CD4-positive, alpha-beta T cell treated with Interleukin-15 for 4 hours (primary cell): ENCODE measurements at places on chromosomes 1 and 21.

DNA sequence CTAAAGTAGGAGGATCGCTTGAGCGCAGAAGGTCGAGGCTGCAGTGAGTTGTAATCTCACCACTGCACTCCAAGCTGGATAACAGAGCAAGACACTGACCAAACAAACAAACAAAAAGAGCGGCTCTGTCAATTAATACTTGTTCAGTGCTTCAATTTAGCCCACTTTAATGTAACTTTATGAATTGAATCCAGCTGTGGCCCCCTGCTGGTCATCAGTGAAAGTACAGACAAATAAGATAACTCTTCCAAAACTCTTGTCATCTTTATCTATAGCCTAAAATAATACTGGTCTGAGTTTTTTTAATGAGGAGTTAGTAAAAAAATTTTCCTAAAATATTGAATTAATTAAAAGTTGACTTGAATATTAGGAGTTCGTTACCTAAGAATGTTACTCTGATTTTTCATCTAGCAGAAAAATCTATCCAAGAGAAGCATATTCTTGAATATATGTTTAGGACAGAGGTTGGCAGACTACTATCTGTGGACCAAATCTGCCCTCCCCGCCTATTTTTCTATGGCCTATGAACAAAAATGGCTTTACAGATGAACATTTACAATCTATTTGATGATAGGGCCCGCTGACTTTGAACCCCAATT lies 26.1 kb downstream of the ATP5PF start:
- DNase-seq, result peak; percentile 67

DNA sequence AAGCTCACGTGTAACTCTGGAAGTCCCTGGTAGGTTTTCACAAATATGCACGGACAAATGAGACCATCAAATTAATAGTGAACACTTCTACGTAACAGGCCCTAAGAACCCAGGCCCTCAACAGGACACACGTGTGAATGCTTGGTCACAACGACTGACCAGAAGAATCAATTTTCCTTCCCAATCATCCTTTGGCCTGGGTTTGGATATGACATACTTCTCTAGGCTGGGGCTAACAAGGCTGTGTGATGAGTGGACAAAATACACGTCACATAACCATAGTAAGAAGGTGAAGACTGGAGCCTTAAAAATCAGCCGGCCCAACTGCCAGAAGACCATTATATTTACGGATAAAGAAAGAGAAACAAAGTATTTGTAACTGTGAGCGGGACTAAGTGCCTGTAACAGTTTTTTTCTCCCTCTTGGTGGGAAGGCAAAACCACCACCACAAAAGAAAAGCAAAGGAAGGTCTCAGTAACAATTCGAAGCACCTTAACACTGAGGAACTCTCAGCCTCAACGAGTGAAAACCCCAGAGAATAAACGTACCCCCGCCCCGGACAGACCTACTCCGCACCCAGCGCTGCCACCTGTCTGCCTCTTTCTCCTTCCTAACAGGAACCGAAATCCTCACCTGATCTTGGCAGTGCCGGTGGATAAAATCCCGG lies 450 bp downstream of the SDE2 start:
- no peak for DNase-seq

DNA sequence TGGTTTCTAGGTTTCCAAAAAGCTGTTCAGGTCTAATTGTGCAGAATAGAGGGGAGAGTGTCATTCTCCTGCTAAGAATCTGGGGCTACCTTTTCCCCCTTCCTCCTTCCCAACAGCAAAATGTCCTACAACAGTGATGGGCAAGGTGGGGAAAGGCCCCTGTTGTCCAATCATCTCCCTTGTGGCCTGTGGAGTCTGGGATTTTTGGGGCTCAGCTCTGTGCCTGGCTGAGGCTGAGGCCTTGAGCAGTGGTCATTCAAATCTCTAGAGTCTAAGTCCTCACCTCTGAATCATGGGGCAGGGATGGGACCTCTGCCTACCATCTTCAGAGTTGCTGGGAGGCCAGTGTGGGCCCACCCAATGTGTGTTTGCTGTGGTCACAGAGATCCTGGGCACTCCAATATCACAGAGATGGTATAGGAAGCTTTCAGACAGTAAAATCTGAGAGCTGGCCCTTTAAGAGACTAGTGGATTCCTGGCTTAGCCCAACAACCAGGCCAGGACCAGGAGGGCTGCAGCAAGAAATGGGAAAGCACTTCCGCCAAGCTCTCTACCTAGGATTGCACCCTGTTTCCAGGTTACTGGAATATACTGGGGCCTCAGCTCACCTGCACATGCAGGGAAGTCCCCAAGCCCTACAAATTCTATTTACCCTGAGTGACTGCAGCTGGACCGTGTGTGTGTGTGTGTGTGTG lies 28.5 kb upstream of the TENT5C start:
- no peak for DNase-seq

DNA sequence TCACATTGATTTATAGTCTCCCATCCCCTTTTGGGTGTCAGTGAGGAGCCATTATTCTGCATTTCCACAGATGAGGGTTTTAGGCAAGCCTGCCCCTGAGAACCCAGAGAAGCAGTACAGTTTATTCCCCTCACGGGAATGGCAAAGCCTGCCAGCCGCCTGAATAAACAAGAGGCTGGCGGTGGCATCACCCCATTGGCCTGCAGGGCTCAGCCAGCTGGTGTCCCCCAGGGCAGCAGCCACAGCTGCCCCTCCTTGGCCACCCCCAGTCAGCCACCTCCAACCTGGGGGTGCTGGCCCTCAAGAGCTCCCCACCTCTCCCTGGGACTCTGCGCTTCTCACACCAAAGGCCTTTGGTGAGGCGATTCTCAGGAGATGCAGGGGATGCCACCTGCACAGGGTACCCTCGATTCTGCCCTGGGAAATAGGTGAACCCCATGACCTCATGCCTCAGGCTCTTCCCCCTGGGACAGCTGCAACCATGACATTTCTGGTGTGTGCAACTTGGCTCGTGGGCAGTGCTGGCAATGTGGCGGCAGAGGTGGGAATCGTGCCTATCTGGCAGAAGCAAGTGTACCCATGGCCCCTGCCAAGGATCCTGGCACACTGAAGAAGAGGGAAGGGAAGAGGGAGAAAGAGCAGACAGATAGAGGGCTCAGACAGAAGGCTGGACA lies 14.0 kb downstream of the OLFML2B start:
- DNase-seq, result no peak

GRCh38 chr1:45378184-45378583 lies 37.9 kb upstream of the MUTYH start:
- DNase-seq, result no peak

GRCh38 chr21:31594726-31595125 lies 64.8 kb upstream of the SOD1 start:
- DNase-seq, result no peak

DNA sequence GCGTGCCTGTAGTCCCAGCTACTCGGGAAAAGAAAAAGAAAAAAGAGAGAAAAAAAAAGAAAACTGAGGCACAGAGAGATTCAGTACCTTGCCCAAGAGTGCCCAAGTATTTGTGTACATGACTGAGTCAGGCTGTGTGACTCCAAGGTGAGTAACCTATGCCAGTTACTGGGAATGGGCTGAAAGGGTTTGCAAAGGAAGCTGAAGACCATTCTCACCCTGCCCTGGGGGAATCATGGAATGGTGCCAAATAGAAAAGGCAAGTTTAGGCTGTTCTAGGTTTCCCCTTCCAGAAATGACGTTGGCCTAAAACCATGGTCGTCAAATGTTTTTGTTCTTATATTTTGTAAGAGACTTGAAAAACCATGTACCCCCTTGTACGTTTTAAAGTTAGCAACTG lies 37.9 kb upstream of the LRIG2 start:
- DNase-seq, result no peak

DNA sequence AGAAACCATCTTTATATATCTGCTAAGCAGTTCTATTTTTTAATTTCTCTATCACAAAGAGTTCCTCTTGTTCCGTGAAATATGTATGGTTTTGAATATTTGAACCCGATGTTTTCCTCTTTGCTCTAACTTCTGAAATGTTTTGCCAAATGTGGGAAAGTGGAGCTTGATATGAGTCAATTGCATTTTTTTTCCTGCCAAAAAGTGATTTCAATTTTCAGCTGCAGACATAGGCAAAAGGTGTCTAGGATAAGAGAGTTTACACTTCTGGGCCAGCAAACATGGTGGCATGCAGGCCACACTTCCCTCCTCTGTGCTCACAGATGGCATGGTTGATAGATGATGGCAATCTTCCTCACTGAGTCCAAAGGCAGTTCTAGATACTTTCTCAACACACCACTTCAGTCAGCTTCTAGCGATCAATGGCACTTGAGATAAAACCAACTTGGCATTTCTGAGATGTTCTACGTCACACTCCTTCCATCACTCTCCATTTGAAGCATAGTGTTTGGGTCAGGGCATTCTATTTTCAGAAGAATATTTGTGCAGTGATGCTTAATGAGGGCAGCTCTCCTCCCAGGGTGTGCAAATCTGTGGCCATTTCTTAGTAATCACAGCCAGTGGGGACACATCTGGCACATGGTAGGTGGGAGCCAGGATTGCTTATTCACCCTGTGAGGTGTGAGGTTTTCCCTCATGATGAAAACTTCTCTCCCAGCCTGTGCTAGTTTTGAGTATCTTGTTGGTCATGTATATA lies 54.4 kb upstream of the SCAF4 start:
- DNase-seq, result no peak

GRCh38 chr1:26029864-26030481 lies 8.4 kb downstream of the EXTL1 start:
- no peak for DNase-seq

- no peak for DNase-seq
Measured at GRCh38 chr1:117581391-117581943, 24.4 kb upstream of the TENT5C start.

- no peak for DNase-seq
Measured at GRCh38 chr1:226381226-226381998, 26.5 kb downstream of the PARP1 start.

DNA sequence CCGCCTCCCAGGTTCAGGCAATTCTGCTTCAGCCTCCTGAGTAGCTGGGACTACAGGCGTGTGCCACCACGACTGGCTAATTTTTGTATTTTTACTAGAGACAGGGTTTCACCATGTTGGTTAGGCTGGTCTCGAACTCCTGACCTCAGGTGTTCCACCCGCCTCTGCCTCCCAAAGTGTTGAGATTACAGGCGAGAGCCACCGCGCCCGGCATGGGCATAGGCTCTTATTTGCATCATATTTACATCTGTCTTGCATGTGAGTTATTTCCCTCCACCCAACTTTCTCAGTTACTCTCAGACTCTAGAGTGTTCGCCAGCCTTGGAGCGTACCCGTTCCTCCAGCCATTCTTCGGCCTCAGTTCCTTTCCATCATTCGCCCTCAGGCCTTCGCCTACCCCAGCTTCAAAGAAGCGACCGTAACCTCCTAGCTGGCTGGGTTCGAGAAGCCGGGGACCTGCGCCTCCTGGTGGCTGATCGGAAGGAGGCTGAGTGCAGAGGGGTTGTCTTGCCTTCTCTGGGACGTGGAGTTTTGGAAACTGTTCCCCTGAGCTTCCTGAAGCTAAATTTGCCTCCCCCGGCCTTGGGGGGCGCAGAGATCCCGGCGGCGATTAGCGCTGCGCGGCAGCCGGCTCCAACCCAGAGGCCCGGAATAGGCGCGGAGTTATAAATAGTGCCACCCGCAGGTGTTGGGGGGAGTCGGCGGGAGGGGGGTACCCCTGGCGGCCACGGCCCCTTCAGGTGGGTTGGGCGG lies 3.6 kb upstream of the ZBTB7B start:
- DNase-seq, result peak; percentile 74

DNA sequence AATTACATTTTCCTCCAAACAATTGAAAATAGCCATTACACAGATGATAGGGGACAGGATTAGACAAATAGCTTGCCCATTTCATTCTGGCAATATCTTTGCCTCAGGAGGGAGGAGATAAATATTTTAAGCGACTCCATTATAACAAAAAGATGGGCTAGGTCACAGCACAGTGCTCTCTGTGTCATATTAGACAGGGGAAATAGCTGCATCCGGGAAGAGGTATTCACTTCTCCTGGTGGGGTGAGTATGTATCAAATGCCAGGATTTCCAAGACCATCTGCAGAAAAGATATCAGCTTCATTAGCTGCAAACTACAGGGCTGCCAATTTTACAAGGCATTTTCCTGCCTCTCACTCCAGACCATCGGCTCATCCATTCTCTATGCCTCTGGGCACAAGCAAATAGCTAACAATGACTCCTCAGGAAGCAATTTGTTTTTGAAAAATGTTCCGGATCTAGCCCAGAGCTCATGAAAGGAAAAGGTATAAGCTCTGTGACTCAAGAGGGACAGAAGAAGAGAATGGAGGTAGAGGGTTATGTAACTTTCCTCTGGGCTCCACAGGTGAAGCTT lies 41.9 kb upstream of the ANGPTL7 start:
- DNase-seq, result no peak

DNA sequence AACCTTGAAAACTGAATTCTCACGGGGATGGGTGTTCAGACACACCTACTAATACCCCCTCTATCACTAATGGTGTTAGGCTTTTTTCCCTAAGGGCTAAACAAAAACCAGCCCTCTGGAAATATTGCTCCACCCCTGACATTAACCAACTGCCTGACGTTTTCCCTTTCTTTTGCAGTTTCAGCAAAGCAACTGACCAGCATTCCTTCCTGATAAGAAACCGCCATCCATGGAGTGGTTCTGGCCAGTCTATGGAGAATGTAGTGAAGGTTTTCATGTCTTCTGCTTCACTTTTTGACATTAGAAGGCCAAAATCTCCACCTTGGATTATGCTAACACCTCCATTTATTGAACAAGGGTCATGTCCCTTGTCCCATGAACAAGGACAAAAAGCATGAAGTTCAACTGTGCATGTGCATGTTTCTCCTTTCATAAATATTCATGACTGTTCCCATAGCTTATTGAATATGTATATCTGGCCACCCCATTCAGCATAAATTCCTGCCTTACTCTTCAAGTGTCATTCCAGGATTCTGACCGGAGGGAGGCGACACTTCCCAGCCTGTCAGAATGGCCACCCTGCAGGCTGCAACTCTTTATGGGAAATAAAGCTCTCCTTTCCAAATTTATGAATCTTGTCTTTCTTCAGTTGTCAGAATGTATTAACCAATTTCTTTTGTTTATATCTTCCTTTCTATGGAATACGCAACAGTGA lies 314.3 kb downstream of the HHIPL2 start:
- no peak for DNase-seq

- no peak for DNase-seq
Measured at GRCh38 chr1:109975718-109976117, 8.8 kb upstream of the AHCYL1 start.

DNA sequence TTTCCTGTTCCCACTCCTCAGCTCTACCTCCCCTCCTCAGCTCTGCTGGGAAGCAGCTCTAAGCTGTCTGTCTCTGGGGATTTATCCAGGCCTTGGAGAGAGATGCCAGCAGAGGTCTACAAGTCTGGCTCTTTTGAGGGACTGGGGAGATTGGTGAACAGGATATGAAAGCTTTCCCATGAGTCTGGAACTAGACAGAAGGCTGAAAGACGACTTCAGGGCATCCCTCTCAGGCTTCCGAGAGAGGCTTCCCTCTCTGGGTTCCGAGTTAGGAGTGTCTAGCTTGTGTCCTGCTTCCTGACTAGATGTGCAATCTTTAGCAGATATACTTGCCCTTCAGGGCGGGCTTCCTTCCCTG lies 733 bp downstream of the TMEM35B start:
- no peak for DNase-seq

DNA sequence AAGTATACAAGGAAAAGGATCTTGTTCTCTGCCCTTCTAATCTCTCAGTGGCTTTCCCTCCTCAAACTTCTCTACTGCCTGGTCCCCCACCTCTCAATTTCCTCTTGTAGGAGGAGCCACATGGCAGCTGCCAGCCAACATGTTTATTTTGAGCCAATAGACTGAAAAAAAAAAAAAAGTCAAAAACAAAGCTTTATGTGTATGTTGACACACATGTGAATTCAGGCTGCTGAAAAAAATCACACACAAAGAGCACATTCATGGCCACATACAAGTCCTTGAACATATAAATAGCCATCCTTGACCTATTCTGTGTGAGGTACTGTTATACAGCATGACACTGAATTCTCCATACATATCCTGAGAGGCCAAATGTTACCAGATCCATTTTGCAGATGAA lies 3.7 kb downstream of the PTPN14 start:
- DNase-seq, result no peak
